ENCODE measurements at places on chromosomes 3 and 15. TPM values are rescaled to one million over a fixed set of nuclear protein-coding genes. Genes with fewer than 3 reads are reported as not detected.
A peak's percentile ranks its signal among the peaks of the same experiment; 100 is the strongest.

- no peaks in the 10 kb centered on the region for H3K27me3 ChIP-seq
- no peak overlapping the region for H3K4me3 ChIP-seq
- peaks cover 9% of the 10 kb centered on the region for H3K4me1 ChIP-seq
Observed at GRCh38 chr3:101143012-101143411, 149.8 kb upstream of the ABI3BP start.

The TMC3 gene
- not detected for total RNA-seq

GRCh38 chr3:20935791-20936190 lies 749.8 kb upstream of the SGO1 start:
- no peak overlapping the region for H3K4me3 ChIP-seq
- no peaks in the 10 kb centered on the region for H3K4me1 ChIP-seq
- no peaks in the 10 kb centered on the region for H3K27me3 ChIP-seq
- no peak for DNase-seq
- no peaks in the 10 kb centered on the region for H3K36me3 ChIP-seq

DNA sequence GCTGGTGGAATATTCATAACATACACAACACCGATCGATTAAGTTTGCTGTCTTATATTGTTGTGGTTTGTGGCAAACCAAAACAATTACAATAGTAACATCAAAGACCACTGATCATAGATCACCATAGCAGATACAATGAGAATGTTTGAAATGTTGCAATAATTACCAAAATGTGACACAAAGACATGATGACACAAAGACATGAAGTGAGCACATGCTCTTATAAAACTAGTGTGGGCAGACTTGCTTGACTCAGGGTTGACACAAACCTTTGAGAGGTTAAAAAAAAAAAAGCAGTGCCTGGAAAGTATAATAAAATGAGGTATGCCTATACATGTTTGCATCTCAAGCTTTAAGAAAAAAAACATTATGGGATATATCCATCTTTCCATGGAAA lies 130.3 kb downstream of the NR1I2 start:
- peak overlapping the region; percentile 49 for H3K27ac ChIP-seq
- peaks cover 55% of the 10 kb centered on the region for H3K36me3 ChIP-seq
- H3K27me3 ChIP-seq = no peaks in the 10 kb centered on the region
- H3K4me3 ChIP-seq = no peak overlapping the region
- peaks cover 5% of the 10 kb centered on the region for H3K4me1 ChIP-seq
- DNase-seq = peak; percentile 5

The ADAMTS17 gene
- 4.0 TPM for total RNA-seq

The HDDC3 gene
- 25.5 TPM for total RNA-seq

The DET1 gene
- total RNA-seq = 7.6 TPM

- no peak for DNase-seq
- no peak overlapping the region for H3K27ac ChIP-seq
- peaks cover 28% of the 10 kb centered on the region for H3K4me1 ChIP-seq
- no peak overlapping the region for H3K4me3 ChIP-seq
- peaks cover 60% of the 10 kb centered on the region for H3K27me3 ChIP-seq
Observed at GRCh38 chr15:77843546-77843945, 210.8 kb upstream of the LINGO1 start.

- peak overlapping the region; percentile 75 for H3K27ac ChIP-seq
- DNase-seq = no peak
- H3K36me3 ChIP-seq = peaks cover 10% of the 10 kb centered on the region
- H3K4me3 ChIP-seq = no peak overlapping the region
Observed at GRCh38 chr15:90561344-90562244, 31.9 kb downstream of the CRTC3 start.
